ENCODE measurements at places on chromosomes 4 and X.

GRCh38 chr4:21181716-21182115 lies 481.5 kb downstream of the PACRGL start:
- H3K27me3 ChIP-seq = no peaks in the 10 kb centered on the region
- no peak for DNase-seq
- no peaks in the 10 kb centered on the region for H3K4me1 ChIP-seq
- no peak overlapping the region for H3K4me3 ChIP-seq

- no peak overlapping the region for H3K27ac ChIP-seq
- no peak for DNase-seq
- H3K36me3 ChIP-seq = no peaks in the 10 kb centered on the region
- peaks cover 9% of the 10 kb centered on the region for H3K4me1 ChIP-seq
- no peak overlapping the region for H3K4me3 ChIP-seq
Measured at GRCh38 chr4:105509714-105510113, 35.9 kb upstream of the PPA2 start.

DNA sequence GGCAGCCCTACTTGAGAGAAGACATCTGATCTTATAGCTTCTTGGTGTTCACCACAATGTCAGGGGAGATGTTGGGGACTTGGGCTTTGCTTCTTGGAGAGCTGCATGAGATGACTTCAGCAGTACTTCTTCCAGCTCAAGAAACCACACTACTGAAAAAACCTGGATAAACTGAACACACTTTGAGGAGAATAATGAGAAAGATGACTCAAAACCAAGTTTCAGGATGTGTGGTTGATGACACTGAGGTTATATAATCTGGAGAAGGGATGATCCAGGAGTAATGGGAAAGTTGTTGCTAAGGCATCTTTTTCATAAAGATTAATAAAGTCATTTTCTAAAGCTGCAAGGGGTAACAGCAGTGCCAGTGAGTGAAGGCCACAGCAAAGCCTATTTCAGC lies 58.4 kb upstream of the PNPLA4 start:
- no peaks in the 10 kb centered on the region for H3K36me3 ChIP-seq
- DNase-seq = no peak
- no peak overlapping the region for H3K4me3 ChIP-seq
- H3K4me1 ChIP-seq = no peaks in the 10 kb centered on the region

DNA sequence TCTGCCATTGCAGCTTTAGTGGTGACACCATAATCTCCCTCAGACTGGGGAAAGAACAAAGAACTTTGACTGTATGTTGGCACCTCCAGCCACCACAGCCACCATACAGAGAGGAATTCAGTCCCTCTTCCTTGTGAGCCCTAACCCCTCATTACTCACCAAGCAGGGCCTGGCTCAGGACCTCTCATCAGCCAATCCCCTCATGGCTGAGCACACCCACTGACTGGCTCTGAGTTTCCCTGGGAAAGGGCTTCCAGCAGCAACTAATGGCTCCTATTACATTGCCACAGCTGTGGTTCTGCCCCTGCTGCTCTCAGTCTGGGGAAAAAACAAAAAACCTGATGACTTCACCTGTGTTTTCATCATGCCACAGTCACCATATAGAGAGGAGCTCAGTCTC lies 1482.6 kb downstream of the FAM133A start:
- H3K4me3 ChIP-seq = no peak overlapping the region
- no peak overlapping the region for H3K27ac ChIP-seq
- H3K4me1 ChIP-seq = no peaks in the 10 kb centered on the region
- no peaks in the 10 kb centered on the region for H3K27me3 ChIP-seq
- DNase-seq = no peak
- no peaks in the 10 kb centered on the region for H3K36me3 ChIP-seq

GRCh38 chr4:119679251-119679650 lies 50.6 kb upstream of the PDE5A start:
- H3K4me1 ChIP-seq = no peaks in the 10 kb centered on the region
- no peak for DNase-seq
- H3K27me3 ChIP-seq = no peaks in the 10 kb centered on the region
- no peak overlapping the region for H3K4me3 ChIP-seq
- no peak overlapping the region for H3K27ac ChIP-seq

GRCh38 chrX:7603387-7603786 lies 239.6 kb upstream of the VCX start:
- H3K27me3 ChIP-seq = no peaks in the 10 kb centered on the region
- no peak overlapping the region for H3K4me3 ChIP-seq
- peaks cover 3% of the 10 kb centered on the region for H3K4me1 ChIP-seq
- DNase-seq = no peak
- no peaks in the 10 kb centered on the region for H3K36me3 ChIP-seq
- H3K27ac ChIP-seq = no peak overlapping the region

- no peak overlapping the region for H3K27ac ChIP-seq
- H3K27me3 ChIP-seq = no peaks in the 10 kb centered on the region
- H3K4me1 ChIP-seq = no peaks in the 10 kb centered on the region
- no peak for DNase-seq
Measured at GRCh38 chrX:20459410-20460350, 193.0 kb upstream of the RPS6KA3 start.

DNA sequence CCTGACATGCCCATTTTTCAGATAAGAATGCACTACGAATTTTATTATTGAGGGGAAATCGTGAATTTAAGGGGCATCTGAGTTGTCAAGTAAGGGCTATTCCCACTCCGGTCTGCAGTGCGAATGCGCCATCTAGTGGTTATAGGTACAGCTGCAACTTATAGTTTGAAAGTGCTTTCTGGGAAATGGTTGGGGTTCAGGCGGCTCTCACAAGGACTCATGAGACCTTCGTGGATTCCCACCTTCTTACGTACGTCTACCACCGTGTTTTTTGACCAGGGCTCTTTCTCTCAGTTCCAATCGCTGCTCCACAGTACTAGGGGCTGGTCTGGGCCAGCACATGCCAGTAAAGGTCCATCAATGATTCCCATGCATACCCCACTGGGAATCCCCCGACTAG lies 12.3 kb downstream of the MSL3 start:
- no peaks in the 10 kb centered on the region for H3K27me3 ChIP-seq
- H3K4me3 ChIP-seq = no peak overlapping the region
- peaks cover 43% of the 10 kb centered on the region for H3K4me1 ChIP-seq
- no peak overlapping the region for H3K27ac ChIP-seq
- peak; percentile 91 for DNase-seq
- peaks cover 40% of the 10 kb centered on the region for H3K36me3 ChIP-seq

DNA sequence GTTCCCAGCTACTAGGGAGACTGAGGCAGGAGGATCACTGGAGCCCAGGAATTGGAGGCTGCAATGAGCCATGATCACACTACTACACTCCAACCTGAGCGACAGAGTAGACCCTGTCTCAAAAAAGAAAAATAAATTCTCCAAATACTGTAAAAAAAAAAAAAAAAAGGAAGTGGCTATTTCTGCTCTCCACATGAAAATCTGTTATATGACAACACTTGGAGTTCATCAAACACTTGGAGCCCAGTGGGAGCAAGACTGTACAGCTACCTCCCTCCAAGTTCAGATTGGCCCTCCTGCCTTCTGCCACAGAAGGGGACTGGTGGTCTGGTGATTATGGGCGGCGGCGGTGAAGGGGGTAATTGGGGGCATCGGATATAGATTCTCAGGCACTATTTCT lies 9.0 kb upstream of the CLDN34 start:
- H3K4me1 ChIP-seq = peaks cover 17% of the 10 kb centered on the region
- no peak overlapping the region for H3K27ac ChIP-seq
- no peaks in the 10 kb centered on the region for H3K27me3 ChIP-seq
- no peak for DNase-seq

DNA sequence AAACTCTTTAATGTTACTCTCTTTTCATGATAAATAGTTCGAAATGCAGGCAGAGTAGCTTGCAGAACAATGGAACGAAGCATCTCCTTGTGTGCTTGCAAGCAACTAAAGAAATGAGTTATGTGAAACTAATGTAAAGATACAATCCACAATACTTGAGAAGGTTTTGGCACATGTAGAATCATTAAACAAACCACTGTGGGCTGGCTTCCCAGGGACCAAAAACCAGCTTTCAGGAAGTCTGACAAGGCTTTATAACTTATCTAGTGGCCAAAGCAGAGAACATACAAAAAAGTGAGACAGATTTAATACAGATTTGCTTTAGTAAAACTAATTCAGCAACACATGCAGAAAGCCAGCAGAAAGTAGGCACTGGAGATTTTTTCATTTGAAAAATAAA lies 1673.8 kb upstream of the AGA start:
- no peaks in the 10 kb centered on the region for H3K4me1 ChIP-seq
- H3K4me3 ChIP-seq = no peak overlapping the region
- DNase-seq = no peak
- H3K27ac ChIP-seq = no peak overlapping the region
- H3K36me3 ChIP-seq = no peaks in the 10 kb centered on the region

- no peak overlapping the region for H3K4me3 ChIP-seq
- no peak overlapping the region for H3K27ac ChIP-seq
- no peaks in the 10 kb centered on the region for H3K36me3 ChIP-seq
- no peak for DNase-seq
- H3K27me3 ChIP-seq = no peaks in the 10 kb centered on the region
Measured at GRCh38 chr4:151781026-151781425, 20.2 kb upstream of the GATB start.

- no peaks in the 10 kb centered on the region for H3K27me3 ChIP-seq
- DNase-seq = no peak
- no peak overlapping the region for H3K27ac ChIP-seq
Measured at GRCh38 chrX:18970465-18970864, 13.4 kb downstream of the PHKA2 start.

DNA sequence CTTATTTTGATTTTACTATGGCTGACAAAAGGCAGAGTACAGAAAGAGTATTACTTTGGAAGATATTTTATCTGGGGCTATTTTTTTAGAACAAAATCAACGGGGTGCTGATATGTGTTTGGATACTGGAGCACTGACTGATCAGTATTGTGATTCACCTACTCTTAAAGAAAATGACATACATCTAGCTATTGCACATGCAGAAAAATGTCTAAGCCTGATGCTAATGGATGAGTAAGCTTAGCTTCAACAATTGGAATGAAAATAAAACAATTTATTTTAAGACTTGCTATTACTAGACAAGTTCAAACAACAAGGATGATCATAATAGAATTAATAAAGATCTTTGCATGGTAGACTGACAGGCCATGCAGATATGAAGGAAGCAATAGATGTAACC lies 262.0 kb downstream of the PPP1R2C start:
- no peak overlapping the region for H3K27ac ChIP-seq
- H3K27me3 ChIP-seq = no peaks in the 10 kb centered on the region
- no peaks in the 10 kb centered on the region for H3K4me1 ChIP-seq
- no peak overlapping the region for H3K4me3 ChIP-seq
- no peak for DNase-seq

- no peaks in the 10 kb centered on the region for H3K27me3 ChIP-seq
- H3K36me3 ChIP-seq = no peaks in the 10 kb centered on the region
- H3K4me3 ChIP-seq = no peak overlapping the region
- no peak overlapping the region for H3K27ac ChIP-seq
Measured at GRCh38 chr4:111045992-111046391, 423.1 kb upstream of the PITX2 start.

DNA sequence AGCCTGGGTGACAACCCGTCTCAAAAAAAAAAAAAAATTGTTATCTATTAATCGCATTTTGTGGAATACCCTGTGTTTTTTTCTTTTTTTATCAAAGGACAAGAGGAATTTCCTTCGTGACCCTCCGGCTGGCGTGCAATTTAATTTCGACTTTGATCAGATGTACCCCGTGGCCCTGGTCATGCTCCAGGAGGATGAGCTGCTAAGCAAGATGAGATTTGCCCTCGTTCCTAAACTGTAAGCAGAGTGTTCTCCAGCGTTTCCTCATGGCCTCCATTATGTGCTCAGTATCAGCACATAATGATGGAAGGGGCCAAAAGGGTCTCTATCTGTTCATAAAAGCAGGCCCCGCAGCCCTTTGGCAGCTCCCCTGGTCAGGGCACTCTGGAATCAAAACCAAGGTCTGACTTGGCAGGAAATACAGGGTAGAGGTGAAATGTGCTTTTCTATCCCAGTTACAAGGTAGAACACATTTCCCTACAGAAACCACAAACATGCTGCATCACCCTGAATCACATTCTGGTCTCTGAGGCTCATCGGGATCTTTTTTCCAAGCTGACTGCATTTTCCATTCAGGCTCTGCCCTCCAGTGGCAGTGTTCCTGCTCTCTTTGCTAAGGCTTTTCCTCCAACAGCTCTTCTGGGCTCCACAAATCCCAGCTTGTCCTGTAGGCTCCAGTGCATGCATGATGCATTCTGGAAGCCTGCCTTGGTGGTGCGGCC lies 24.4 kb downstream of the SYAP1 start:
- no peak overlapping the region for H3K4me3 ChIP-seq
- DNase-seq = no peak
- H3K27ac ChIP-seq = no peak overlapping the region
- H3K4me1 ChIP-seq = no peaks in the 10 kb centered on the region
- H3K36me3 ChIP-seq = peaks cover 20% of the 10 kb centered on the region
- H3K27me3 ChIP-seq = no peaks in the 10 kb centered on the region

DNA sequence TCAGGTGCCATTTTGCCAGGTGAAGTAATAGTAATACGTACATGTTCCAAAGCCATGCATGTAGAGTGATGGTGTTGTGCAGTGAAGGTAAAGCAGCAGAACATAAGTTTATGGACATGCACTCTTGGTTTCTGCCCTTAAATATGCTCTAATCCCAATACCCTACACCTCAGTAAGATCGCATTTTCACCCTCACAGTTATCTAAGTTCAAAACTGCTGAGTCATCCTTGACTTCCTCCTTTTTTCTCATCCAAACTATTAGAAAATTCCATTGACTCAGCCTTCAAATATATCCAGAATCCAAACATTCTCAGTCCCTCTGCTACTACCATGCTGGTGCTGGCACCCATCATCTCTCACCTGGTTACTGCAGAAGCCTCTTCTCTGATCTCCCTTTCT lies 652.9 kb upstream of the IGFBP7 start:
- H3K27me3 ChIP-seq = no peaks in the 10 kb centered on the region
- no peaks in the 10 kb centered on the region for H3K36me3 ChIP-seq
- H3K4me3 ChIP-seq = no peak overlapping the region
- no peak overlapping the region for H3K27ac ChIP-seq

- DNase-seq = peak; percentile 54
- H3K27me3 ChIP-seq = no peaks in the 10 kb centered on the region
- 0 out of 2 replicates have a peak, but pooled peaks cover 2% of the 10 kb centered on the region for H3K36me3 ChIP-seq
- peak overlapping the region; percentile 36 for H3K4me3 ChIP-seq
- H3K4me1 ChIP-seq = peaks cover 87% of the 10 kb centered on the region
Measured at GRCh38 chrX:13697976-13698375, 9.0 kb downstream of the RAB9A start.

GRCh38 chrX:49970674-49971073 lies 48.3 kb downstream of the CLCN5 start:
- H3K4me1 ChIP-seq = no peaks in the 10 kb centered on the region
- H3K36me3 ChIP-seq = no peaks in the 10 kb centered on the region
- H3K27me3 ChIP-seq = no peaks in the 10 kb centered on the region

Measured in Karpas-422 (cell line).